Activated T-cell treated with anti-CD3 and anti-CD28 coated beads, Interleukin-2, amount 50 U/mL, for 1 hour (primary cell): ENCODE measurements at places on chromosomes 16 and 17.

- DNase-seq = no peak
These were observed at the start of gene HOXB6 for GRCh38 chr17:48604770-48605329. Gene HOXB6, minus strand, starts transcription at chr17:48604986. Its CDS starts 6,836 bp downstream, at chr17:48598150.

DNA sequence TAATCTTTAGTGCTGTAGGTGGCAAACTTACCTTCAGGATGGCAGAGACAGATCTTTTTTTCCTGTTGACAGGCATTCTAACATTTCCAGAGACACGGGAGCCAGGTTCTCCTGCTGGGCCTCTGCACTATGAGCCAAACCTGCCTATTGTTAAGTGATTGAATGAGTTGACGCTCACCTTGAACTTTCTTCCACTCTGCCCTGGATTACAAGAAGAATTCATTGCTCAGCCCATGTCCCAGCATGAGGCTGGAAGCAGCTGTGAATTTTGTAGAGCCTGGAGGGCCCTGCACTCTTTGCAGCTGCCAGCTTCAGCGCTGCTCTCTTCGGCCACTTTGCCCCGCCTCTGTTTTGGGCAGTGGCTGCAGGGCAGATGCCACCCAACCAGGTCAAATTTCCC is 9.4 kb upstream of the SLC7A5 start:
- no peak for DNase-seq

DNA sequence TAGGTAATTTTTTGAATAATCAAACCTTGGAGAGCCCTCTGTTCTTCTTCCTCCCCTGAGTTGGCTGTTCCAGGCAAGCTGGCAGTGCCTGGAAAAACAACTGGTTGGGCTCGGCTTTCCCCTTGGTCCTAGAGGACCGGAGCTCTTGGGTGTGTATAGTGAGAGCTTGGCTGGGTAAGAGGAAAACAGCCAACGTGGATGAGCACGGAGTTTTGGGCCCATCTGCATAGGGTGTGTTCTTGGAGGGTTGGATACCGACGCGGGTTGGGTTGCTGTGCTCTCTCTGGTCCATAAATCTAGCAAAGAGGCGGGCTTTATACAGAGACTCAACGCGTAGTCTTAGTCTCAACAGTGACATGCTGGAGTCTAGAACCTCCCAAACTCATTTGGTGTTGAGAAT is 23.2 kb downstream of the ITGB3 start:
- DNase-seq = no peak

DNA sequence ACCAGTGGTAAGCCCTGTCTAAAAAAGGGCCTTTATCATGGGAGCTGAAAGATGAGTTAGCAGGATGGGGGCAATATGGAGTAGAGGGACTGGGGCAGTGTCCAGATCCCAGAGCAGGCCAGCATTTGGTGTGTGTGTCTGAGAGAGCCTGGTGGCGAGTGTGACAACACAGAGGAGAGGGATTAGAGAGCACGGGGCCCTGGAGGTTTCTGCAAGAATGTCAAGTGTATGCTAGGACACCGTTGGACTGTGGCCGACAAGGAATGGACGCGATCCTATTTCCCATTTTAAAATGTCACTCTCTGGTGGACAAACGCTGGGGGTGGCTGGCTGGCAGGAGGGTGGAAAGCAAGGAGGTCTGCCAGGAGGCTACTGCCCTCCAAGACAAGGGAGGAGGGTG is 12.4 kb downstream of the TAC4 start:
- no peak for DNase-seq

DNA sequence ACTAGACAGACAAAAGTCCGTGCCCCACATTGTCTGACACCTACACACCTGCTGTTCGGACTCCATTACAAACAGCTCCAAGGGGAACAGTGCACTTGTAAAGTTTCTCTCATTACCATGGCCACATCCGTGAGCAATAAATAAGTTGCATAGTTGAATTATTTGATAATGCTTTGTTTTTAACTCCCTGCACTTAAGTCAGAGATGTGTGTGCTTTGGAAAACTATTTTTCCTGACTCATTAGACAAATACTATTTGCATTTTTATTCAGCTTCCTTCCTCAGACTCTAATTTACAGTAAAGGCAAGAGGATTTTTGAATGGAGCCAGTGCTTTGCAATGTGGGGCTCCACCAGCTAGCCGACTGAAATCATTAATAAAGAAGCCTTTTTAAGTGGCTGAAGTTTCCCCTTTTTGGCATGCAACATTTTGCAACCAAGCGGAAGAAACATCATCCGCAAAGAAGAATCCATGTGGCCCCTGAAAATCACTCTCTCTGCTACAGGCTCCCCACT is 6.5 kb upstream of the CCL2 start:
- DNase-seq = no peak
